ENCODE measurements at places on chromosomes 6 and 20.

DNA sequence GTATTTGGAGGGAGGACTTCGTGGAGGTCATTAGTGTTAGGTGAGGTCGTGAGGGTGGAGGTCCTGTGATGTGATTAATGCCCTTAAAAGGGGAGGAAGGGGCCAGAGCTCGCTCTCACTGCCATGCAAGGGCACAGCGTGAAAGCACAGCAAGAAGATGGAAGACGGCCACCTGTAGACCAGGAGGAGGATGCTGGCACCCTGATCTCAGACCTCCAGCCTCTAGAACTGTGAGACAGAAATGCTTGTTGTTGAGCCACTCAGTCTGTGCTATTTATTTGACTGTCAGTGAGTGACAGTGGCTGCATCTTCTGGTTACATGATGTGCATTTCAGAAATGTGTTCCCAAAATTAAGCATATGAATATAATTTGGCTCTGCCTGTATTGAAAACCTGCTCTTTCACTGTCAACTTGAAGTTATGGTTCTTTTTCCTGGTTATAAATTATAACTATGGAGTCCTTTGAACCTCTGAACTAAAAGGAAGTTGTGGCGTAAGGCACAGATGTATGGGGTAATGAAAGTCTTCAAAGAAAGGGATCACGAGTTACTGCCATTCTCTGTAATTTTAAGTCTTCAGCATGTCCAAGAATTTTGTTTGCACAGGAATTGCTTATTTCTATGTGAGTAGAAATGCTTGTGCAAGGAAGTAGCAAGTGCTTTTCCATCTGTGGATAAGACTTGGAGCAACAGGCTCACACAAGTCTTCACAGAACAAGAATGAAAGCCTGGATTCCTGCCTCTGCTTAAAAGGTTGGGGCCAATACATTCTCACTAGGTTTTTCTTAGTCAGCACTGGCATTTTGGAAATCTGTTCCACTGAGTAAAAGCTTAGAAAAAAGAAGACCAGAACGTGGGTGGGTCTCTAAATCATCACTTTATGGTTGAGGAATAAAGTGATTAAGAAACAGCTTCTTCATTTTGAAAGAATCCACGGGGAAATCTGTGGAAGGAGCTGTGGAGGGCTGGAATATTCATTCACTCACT lies 10.3 kb downstream of the PPP1R14C start:
- no peak for DNase-seq

GRCh38 chr6:7296602-7297001 lies 16.4 kb downstream of the SSR1 start:
- no peak for DNase-seq

DNA sequence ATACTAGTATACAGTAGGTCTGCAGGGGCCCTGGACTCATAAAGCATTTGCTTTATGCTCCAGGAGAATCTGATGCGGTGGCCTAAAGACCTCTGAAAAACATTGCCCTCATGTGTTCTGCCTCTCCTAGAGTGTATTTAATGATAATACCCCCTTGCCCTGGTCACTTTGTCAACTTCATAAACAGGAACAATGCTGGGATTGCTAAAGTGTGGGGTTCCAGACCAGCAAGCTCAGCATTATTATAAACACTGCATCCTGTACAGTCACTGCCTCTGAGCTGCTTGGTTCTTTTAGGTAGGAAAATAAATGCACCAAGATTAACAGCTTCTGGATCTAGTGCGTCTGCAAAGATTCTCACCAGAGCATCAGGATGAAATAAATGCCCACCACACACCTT lies 12.2 kb downstream of the TREM1 start:
- no peak for DNase-seq

- DNase-seq = no peak
Measured at GRCh38 chr20:17614812-17615644, 45.2 kb downstream of the DSTN start.

DNA sequence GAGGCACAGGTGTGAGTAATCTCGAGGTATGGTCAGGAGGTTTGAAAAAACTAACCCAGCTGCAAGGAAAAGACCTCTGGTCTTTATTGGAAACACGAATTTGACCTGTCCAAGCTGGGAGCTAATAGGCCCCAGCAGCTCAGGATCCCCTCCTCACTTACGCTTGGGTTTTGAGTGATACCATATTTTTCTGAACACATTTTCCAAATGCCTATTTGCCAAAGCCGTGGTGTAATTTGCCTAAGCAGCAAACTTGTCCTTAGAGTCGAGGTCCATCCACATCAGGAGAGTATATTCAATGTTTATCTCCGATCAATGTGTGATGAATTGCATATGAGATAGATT lies 128.0 kb downstream of the BCAS1 start:
- DNase-seq = no peak

DNA sequence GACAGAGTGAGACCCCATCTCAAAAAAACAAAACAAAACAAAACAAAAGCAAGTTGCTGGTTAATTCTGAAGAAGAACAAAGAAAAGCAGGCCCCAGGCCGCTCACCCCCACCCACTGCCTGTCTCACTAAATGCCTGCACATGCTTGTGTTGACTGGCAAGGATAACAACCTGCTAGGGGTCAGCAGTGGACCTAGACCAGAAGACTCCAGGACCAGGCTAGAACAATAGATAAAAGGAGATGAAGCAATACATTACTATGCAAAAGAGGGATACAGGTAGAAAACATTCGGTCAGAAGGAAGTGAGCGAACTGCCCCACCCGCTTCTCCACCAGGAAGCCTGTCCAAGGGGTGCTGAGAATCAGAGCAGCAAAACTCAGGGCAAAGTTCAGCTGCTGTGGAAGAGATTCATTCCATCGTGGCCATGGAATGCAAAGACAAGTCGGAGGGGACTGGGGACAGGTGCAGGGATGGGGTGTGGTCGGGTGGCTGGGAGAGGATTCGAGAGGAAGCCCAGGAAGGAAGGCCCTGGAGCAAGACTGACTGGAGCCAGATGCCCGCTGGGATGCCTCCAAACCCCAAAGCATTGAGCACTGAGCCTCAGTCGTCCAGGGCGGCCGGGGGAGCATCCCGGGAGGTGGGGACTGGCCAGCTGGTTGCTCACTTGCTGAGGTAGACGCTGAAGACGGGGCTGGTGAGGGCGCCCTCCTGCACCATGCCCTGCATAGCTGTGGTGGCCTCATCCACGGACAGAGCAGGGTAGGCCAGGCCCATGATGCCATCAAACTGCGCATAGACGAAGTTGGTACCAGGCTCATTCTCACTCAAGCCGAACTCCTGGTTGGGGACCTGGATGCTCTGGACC lies 5.3 kb downstream of the PGC start:
- DNase-seq = no peak

DNA sequence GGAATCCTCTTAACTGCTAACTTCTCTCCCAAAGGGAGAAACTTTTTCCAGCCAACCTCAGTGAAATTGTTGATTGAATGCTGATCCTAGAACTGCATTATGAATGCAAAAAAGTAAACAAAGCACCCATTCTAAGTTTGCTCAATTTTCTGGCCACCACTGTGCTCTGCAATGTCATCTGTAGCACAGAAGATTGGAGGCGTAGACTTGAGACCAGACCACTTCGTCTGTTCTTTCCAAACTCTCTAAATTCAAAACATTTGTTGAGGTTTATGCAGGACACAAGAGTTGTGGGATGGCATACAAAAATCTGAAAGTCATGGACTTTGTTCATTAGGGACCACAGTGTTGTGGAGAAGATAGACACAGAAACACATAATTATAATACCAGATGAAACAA lies 11.1 kb upstream of the TSPYL1 start:
- no peak for DNase-seq

DNA sequence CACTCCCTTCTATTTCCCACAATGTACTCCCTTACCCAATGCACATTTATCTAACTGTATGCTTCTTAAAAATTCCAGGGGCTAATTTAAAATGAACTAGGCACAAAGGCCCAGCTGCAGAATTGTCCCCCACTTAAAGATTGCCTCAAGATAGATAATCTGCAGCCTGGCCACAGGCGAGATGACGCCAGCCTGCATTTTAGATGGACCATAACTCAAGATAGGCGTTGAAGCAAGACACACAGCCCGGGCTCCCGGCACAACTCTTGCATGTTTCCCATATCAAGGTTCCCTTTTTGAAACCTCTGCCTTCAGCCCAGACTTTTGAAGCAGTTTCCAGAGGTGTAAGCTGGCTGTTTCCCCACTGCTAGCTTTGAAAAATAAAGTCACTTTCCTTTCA lies 3.2 kb upstream of the REPS1 start:
- no peak for DNase-seq

DNA sequence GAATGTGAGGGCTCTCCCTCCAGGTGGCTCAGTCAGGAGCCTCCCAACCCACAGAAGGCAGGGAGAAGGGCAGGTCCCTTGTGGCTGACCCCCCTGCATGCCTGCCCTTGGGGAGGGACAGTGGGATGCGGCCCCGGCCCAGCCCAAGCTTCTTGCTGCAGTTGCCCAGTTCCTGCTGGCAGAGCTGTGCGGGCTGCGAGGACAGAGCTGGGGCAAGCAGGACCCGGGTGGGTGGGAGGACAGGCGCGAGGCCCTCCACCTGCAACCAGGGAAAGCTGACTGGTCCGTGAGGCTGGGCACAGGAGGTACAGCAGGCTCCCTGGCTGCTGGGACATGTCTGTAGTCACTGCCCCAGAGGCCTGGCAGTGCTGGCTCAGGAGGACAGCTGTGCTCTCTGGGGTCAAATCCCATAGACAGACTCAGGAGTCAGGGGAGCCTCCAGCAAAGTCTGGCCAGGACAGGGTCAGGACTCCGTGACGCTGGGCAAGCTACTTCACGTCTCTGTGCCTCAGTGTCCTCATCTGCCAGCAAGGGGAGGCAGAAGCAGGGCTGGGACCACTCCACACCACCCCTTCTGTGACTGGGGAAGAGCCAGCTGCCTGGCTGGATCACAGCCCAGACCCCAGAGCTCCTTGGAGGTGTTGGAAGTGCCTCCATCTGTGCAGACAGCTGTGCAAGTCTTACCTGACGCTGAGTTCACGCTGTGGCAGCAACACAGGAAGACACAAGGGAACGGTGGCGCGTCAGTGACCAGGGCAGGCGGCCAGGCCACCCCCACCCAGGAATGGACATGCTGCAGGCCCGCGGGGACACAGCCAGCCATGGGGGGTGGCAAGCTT lies 13.0 kb downstream of the UCKL1 start:
- DNase-seq = no peak

- no peak for DNase-seq
Measured at GRCh38 chr6:21469213-21469612, 124.3 kb upstream of the SOX4 start.

GRCh38 chr20:48604426-48604825 lies 223.4 kb downstream of the PREX1 start:
- DNase-seq = no peak

DNA sequence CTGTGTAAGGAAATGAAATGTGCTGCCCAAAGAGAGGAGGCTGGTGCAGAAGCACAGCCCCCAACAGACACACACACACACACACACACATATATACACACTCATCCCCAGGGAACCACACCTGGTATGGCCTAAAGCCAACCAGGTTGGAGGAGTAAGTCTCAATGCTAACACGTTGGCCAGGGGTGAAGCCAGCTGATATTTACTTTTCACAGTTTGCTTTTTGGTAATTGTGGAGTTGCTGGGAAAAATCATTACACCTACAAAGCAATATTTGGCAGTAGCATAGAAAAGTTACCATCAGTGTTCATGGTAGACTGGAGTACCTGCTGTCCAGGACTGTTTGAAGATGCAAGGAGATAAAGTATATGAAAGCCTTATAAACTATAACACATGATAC lies 50.3 kb upstream of the NAA20 start:
- DNase-seq = no peak

DNA sequence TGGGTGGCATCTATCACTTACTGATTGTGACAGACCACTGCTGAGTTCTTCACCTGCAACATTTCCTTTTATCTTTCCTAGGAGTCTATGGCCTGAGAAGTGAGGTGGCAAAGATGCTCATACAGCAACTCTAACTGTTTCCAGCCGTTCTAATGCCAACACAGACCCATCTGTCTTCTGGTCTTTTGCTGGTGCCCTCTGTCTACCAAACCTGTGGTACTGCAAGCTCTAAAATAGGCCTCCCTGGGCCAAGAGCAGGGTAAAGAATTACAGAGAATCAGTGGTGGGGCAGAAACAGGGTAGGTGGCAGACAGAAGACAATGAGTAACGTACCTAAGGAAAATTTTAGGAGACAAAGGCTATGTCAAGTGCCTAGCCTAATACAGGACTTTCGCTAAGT lies 611.0 kb upstream of the FLRT3 start:
- no peak for DNase-seq

- DNase-seq = peak; percentile 78
Measured at GRCh38 chr6:33192671-33193602, 670 bp upstream of the COL11A2 start.

GRCh38 chr6:24249926-24250325 lies 107.9 kb downstream of the DCDC2 start:
- DNase-seq = no peak

GRCh38 chr20:12331236-12331635 lies 413.5 kb downstream of the BTBD3 start:
- DNase-seq = no peak

GRCh38 chr20:44342248-44342647 lies 5.4 kb downstream of the R3HDML start:
- DNase-seq = no peak

- no peak for DNase-seq
Measured at GRCh38 chr20:55978550-55978949, 26.8 kb downstream of the CBLN4 start.

GRCh38 chr6:54633601-54634000 lies 213.0 kb upstream of the FAM83B start:
- no peak for DNase-seq

GRCh38 chr20:309841-310644 lies 12.7 kb downstream of the ZCCHC3 start:
- peak; percentile 98 for DNase-seq

DNA sequence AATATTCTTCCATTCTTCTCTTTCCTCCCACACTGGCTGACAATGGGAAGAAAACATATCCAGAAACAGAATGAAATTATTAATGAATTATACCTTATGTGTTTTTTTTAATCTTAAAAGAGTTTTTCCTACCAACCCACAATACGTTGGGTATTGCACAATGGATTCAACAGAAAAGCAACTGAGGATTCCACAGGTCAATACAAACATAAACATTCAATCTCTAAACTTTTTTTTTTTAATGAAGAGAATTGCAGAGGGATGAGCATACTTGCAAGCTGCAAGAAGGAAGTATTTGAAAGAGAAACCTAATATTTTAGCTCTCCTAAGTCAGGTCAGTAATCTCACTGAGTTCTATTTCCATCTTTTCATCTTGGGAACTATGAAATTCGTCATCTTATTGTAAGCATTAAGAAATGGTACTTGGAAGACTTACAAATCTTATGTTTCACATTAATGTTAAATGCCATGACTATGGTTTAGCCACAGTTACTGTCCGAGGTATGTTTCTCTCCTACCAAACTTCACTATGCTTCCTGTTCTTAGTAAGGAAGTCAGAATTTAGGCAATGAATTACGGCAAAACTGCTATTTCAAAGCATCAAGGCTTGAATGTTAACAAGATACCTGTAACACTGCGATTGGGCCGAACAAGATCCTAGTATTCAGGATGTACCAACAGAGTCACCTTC lies 100.8 kb downstream of the HIVEP2 start:
- DNase-seq = no peak

DNA sequence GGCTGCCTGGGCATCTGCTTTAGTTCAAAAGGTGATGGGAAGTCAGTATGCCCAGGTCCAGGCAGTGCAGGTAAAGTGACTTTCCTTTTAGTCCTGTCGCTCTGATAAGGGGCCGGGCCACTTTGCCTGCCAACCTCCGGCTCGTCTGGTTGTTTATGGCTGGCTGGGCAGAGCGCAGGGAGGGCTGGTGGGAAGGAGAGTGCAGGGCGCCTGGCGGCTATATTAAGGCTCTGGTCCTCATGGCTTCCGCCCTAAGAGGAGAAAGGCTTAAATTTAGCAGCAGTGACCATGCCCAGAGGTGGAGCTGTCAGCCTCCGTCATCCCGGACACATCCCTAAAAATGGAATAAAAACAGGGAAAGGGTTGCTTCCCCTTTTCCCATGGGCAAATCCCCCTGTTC lies 14.6 kb downstream of the GATA5 start:
- no peak for DNase-seq
